ENCODE measurements at places on chromosomes 4 and X. TPM values are rescaled to one million over a fixed set of nuclear protein-coding genes. Genes with fewer than 3 reads are reported as not detected.

DNA sequence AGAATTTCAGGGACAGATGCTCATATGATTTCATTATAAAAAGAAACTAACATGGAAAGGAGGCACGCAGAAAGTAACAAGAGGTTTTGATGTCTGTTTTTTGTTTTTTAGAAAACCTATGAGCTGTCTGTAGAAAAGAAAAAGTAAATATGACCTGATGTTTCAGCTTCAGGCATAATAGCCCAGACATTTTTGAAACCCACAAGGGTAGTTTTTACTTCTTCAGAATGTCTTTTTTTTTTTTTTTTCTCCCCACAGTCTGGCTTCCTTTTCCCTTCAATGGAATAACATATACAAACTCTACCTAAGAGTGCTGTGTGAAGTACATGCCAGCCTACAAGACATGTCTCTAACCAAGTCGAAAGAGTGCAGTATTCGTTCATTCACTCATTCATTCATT is 18.3 kb upstream of the STX18 start:
- H3K27me3 ChIP-seq: no peaks in the 10 kb centered on the region
- H3K36me3 ChIP-seq: peaks cover 9% of the 10 kb centered on the region
- no peak overlapping the region for H3K27ac ChIP-seq
- H3K4me1 ChIP-seq: no peaks in the 10 kb centered on the region
- H3K4me3 ChIP-seq: no peak overlapping the region

DNA sequence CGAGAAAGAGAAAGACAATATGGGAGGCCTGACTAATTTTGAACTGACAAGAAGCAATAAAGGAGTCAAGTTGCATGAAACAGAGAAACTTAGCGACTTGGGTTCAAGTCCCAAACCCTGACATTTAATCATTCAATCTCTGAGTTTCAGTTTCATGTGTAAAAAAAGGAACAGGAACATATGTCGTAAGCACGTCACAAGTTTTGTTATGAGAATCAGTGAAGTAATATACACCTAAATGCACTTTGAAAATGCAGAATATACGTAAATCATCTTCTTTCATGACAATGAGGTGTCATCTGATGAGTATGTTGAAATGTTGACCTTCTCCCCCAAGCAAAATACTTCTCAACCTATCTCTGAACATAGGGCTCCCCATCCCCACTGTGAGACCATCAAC is 10.4 kb downstream of the ACOT9 start:
- peak overlapping the region; percentile 50 for H3K27ac ChIP-seq
- H3K4me1 ChIP-seq: peaks cover 3% of the 10 kb centered on the region
- no peaks in the 10 kb centered on the region for H3K36me3 ChIP-seq
- no peak for DNase-seq
- no peaks in the 10 kb centered on the region for H3K27me3 ChIP-seq

DNA sequence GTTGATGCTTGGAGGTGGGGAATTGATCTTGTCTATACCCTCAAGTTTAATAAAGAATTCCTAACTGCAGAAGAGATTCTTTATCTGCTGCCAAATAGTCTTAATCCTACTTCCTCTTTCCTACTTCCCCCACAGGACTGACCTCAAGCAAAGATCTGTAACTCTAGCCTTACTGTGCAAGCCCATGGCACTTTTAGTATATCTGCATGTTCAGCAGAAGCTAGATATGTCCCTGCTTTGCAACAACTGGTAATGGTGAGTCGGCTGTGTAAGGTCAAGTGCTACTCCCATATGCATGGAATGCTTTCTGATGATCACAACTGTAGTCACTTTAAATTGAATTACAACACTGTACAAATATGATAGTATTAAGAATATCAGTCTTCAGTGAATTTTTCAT is 26.3 kb upstream of the PDS5A start:
- DNase-seq: no peak
- no peaks in the 10 kb centered on the region for H3K4me1 ChIP-seq
- no peaks in the 10 kb centered on the region for H3K36me3 ChIP-seq
- no peak overlapping the region for H3K27ac ChIP-seq
- H3K27me3 ChIP-seq: no peaks in the 10 kb centered on the region

DNA sequence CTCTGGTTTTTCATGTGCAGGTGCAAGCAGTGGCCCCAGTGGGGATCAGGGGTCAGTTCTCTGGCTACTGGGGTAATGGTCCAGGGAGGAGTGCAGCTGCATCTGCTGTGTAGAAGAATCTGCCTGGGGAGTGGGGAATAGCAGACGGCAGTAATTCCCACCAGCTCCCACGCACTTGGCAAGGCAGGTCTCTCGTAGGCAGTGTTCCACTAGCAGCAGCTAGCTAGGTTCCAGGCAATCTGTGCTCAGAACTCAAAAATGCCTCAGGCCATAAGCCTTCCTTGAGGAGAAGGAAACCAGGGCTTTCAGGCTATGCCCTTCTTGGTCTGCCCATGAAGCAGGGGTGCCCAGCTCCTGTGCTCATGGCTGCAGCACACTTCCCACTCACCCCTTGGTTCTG is 38.8 kb downstream of the DCLK2 start:
- no peak for DNase-seq
- H3K4me1 ChIP-seq: no peaks in the 10 kb centered on the region
- no peak overlapping the region for H3K27ac ChIP-seq
- H3K27me3 ChIP-seq: no peaks in the 10 kb centered on the region
- no peak overlapping the region for H3K4me3 ChIP-seq
- H3K36me3 ChIP-seq: no peaks in the 10 kb centered on the region

DNA sequence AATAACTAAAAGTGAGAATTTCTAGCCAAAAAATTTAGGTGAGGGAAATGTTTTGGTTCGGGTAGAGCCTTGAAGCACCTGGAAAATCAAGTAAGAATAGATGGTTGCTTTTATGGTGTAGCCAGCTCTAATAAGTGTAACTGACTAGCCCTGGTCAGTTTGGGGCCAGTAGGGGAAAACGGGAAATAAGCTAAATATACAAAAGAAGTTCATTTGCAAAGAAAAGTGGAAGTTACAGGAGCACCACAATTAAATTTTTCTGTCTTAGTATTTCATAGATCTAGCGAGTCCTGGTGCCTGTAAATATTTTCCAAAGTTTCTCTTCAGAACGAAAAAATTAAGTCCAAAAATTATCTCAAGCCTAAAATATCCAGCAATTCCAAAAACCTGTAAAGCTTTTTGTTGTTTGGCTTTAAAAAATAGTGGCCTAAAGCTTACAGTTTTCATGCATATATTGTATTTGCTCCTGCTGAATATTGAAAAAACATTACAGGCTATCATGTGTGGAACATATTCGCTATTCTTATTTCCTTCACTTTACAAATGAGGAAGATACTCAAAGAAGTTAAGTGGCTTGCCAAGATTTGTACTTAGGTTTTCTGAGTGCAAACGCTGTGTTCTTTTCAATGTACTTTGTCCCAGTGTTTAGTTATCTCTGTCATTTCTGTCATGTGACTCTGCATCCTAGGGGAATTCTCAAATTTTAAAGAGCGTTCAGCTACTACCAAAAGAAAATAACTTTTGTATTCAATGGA is 7.3 kb upstream of the PTPN13 start:
- no peaks in the 10 kb centered on the region for H3K36me3 ChIP-seq
- no peaks in the 10 kb centered on the region for H3K27me3 ChIP-seq
- no peak overlapping the region for H3K27ac ChIP-seq

Gene PNMA6F
- total RNA-seq: not detected

DNA sequence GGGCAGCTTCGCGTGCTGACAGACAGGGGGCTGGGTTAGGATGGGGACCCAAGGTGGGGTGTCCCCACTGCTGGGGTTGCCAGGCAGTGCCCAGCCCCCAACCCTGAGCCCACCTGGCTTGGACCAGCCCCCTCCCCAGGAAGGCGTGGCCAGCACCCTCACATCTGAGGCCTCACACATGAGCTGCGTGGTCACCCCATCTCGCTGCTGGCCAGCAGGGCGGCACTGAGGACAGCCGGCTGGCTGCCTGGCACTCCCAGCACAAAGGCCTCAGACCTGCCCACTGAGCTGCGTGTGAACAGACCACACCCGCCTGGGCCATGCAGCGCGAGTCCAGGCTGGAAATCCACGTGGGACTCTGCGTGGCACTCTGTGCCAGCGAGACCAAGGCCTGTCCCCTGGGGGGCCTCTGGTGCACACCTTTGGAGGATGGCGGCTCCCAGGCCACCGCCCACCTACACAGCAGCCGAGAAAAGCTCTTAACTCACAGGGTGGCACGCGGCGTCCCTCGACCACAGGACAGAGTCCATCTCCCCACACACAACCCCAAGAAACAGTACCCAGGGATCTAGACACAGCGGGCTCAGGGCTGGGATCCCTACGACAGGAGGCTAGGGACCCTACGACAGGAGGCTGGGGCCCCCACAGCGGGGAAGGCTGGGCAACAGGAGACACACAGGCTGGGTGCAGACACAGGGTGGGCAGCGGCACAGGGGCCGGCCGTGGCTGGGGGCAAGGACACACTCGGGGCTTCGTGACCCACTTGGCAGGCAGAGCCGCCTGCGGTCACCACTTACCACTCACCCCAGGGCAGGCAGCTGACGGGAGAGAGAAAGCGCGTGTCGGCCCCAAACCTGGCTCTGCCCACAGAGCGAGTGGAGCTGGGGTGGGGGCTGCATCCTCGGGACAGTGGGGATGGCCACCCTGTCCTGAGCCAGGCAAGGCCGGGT is 9.8 kb downstream of the DGKQ start:
- no peak overlapping the region for H3K4me3 ChIP-seq
- no peaks in the 10 kb centered on the region for H3K27me3 ChIP-seq
- peaks cover 10% of the 10 kb centered on the region for H3K4me1 ChIP-seq
- H3K36me3 ChIP-seq: peaks cover 41% of the 10 kb centered on the region
- peak; percentile 70 for DNase-seq

DNA sequence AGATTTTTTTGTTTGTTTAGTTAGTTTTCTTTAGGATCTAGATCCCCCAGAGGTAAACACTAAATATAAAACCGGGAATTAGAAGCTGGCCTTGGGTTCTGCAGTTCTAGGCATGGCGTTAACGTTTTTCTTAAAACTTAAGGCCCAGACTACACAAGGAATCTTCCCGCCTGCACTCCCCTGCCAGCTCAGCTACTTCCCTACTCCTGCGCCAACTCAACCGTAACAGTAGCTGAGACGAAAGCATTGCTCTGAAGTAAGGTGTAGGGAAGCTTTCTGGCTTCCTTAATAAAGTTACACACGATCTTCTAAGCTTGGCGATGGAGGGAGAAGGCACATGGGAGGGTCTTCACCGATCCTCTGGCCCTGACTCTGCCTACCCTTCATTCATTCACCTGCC is 37.1 kb downstream of the CPE start:
- H3K4me1 ChIP-seq: no peaks in the 10 kb centered on the region
- H3K27me3 ChIP-seq: no peaks in the 10 kb centered on the region
- no peak for DNase-seq
- no peak overlapping the region for H3K4me3 ChIP-seq
- H3K27ac ChIP-seq: no peak overlapping the region

Gene GPC3
- 0.85 TPM for total RNA-seq

- no peak for DNase-seq
- no peak overlapping the region for H3K4me3 ChIP-seq
- H3K36me3 ChIP-seq: no peaks in the 10 kb centered on the region
- H3K27ac ChIP-seq: no peak overlapping the region
These were observed 80.8 kb downstream of the ANKRD50 start for GRCh38 chr4:124631760-124632159.

Measured in spleen (tissue), 13 donors.